ENCODE measurements at places on chromosomes 12 and 14.

DNA sequence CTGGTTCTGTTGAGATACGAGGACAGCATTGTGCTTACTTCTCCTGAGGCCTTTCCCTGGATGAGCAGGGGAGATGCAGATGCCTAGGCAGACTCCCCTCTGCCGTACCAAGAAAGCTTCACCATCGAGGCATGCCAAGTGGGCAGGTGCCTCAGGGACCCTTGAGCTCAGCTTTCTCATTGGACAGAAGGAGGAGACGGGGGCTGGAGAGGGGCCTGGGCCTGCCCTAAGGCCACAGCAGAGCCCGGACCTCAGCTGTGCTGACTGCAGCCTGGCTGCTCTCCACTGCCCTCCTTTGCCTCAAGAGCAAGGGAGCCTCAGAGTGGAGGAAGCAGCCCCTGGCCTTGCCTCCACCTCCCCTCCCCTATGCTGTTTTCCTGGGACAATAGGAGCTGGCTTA lies 23.4 kb downstream of the SERPINA1 start:
- no peak for DNase-seq

DNA sequence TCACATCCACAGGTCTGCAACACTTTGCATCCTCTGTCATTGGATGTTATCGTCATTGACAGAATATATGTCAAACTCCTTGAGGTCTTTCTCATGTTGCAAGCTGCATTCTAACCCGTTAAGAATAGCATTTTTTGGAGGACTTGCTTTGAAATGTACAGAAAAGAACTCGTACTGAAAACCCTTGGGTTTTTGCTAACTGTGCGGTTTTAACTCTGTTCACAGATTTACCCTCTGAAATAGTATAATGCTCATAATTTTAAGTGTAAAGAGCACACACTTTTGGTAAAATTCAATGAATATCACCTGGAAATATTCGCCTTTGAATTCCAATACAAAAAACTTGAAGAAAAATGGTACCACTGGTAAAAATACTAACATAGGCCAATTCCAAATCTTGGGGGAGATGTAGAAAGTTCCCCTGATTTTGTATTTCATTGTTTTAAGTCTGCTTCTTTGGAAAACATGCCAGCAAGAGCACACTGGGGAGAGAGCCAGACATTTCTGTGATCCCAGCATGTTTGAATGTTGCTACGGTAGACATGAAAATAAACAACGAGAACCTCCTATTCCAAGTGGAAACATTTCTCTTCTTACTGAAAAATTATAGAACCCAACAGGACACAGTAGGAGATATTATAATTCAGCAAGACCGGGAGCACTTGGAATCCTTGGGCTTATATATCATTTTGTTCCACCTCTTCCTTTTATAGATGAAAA lies 446.0 kb downstream of the AEBP2 start:
- DNase-seq, result no peak

GRCh38 chr14:50839691-50840090 lies 8.7 kb upstream of the NIN start:
- DNase-seq, result no peak

GRCh38 chr12:122423258-122424165 lies 1.0 kb upstream of the CLIP1 start:
- no peak for DNase-seq

DNA sequence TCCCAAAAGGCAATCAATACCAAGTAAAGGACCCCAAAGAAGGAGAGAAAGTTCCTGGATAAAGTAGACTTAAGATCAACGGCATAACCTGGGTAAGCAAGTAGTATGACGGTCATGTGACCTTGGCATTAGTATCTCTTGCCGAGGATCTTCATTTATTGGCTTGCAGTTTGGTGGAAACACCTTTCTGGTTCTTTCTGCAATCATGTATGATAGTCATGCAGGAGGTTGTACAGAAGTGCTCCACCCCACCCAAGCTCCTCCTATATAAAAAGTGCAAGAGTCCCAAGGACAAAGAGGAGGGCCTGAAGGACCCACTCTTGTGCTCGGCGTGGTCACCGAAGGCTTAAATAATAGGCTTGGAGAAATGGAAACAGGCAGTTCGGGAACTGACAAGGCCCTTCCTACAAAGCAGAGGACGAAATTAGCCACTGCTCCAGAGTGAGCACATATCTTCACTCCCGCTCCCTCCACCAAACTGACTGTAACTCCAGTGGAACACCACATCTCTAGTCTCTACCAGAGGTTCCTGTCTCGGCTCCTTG lies 750 bp downstream of the CS start:
- DNase-seq, result no peak

- DNase-seq, result peak; percentile 76
Measured at GRCh38 chr12:12922191-12922616, 29.8 kb downstream of the GPRC5D start.

GRCh38 chr12:122871851-122872780 lies 23.8 kb downstream of the VPS37B start:
- peak; percentile 69 for DNase-seq

DNA sequence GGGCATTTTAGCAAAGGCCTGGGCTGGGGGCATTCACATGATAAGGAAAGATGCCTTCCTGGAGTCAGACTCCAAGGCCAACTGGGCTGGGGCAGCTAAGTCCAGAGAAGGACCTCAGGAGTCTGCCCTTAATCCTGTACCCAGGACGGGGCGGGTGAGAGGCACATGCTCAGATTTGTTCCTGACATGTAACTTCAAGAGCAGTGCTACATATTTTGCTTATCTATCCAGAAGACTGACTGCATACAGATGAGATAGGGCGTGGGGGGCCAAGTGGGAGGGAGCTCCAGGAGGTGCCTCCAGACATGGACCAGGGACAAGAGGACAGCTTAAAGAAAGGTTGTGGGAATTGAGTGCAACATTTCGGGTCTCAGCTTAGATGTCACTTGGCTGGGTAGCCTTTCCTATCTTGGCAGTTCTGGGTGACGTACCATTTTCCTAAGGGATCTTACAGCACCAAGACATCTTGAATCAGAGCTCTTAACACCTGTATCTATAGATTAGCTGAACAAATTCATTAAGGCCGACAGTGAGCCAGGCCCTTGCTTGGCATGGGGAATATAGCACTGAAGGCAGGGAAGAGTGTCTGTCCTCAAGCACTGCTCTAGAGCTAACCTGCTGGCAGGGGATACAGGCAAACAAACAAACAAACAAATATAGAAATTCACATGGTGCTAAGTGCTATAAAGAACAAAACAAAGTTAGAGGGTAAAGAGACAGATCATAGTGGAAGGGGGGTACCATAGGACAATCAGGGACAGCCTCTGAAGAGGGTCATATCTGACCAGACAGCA lies 61.2 kb downstream of the PTPN21 start:
- DNase-seq, result no peak

DNA sequence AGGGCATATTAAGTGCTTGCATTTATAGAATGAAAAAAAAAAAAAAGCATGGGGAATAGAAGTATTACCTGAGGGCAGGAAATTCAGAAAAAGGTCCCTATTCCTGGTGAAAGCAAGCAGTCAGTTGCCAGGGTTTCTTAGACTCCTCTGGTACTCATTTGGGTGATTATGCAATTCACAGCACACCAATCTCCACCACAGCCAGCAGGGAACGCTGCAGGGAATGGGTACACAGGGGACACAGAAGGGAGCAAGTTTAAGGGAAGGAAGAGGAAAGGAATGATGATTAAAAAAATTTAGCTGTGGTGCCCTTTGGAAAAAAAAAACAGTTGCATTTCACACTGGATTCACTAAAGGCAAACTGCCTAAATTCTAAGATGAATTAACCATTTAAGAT lies 14.2 kb downstream of the BLTP3B start:
- DNase-seq, result no peak

DNA sequence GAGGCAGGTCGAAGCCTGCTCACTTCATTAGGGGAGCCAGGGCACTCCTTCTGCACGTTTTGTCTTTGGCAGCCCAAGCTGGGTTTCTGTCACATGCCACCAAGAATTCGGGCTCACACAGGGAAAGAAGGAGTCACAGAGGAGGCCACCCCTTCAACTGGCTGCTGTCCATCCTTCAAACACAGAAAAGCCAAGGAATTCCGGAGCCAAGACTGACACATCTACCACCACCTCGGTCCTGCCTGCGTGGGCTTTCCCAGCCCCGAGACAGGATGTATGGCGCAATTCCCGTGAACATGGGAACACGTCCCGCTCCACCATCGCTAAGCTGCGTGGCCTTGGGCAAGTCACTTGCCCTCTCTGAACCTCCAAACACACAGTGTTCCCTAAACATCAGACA lies 70.4 kb downstream of the NCOR2 start:
- DNase-seq, result no peak

DNA sequence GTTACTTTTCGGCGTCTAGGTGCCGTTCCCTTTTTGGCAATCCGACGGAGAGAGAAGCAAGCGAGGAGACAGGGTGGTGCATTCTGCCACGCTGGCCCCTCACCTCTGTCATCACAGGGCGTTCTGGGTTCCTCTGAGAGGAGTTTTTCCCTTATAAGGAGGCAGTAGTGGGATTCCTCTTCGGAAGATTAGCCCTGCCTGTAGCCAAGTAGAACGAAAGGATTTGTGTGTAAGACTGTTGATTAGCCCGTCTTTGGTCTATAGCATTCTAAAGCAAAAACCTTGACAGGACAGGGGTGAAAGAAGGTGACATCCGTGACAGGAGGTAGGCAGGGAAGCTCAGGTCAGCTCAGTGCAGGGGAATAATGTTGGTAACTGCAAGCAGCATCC lies 9.1 kb upstream of the NEMF start:
- DNase-seq, result peak; percentile 69

GRCh38 chr12:129641926-129642325 lies 261.9 kb downstream of the TMEM132D start:
- DNase-seq, result no peak

DNA sequence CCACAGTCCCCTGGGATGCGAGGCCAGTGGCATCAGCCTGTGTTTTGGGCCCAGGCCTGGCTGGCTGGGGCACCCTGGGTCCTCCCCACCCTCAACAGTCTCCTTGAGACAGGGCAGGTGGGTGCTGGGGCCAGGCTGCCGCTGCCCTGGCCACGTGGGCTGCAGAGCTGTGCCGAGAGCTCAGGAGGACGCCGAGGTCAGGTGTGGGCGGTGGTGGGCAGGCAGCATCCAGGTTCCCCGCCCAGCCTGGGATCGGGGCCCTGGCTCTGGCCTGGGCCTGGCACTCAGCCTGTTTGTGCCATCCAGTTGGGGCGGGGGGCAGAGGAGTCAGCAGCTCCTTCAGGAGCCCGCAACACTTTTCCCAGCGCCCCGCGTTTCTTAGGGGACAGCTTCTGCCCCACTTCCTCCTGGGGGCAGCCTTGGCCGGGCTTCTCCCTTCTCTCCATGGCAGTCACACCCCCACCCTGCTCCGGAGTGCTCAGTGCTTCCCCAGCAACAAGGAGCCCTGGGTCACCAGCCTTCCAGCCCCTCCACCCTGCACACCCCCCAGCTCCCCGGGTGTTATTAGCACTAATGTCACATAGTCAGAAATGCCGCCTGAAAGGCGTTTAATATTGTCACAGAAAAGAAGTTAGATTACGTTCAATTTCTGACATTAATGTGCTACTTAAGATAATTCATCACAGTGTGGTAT lies 30.8 kb downstream of the KIF26A start:
- no peak for DNase-seq

DNA sequence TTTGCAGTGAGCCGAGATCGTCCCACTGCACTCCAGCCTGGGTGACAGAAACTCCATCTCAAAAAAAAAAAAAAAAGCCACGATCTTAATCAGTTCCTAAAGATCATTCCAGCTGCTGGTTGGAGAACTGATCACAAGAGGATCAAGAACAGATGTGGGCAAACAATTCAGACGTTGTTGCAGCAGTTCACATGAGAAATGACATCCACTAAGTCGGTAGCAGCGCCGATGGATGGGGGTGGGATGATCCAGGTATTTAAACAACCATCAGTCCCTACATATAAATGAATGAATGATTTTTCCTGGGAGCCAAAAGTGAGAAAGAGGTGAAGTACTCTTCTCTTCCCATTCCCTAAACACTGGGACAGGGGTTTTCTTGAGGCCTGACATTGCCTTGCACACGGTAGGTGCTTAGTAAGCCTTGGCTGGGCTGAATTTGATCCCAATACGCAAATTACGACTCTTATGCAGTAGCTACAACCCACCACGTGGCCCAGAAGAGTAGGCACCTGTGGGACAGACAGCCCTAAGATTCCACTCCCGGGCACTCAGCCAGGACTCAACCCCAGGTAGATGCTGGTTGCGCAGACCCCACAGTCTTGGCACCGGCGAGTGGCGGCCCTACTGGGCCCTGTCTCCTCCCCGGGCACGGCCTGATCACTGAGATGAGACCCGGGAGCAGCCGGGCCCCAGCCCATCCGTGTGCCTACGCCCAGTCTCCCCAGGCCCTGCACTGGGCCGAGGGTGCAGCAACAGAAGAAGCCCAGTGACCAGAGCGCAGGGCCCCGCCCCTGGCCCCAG lies 565 bp downstream of the SPRYD3 start:
- DNase-seq, result no peak

DNA sequence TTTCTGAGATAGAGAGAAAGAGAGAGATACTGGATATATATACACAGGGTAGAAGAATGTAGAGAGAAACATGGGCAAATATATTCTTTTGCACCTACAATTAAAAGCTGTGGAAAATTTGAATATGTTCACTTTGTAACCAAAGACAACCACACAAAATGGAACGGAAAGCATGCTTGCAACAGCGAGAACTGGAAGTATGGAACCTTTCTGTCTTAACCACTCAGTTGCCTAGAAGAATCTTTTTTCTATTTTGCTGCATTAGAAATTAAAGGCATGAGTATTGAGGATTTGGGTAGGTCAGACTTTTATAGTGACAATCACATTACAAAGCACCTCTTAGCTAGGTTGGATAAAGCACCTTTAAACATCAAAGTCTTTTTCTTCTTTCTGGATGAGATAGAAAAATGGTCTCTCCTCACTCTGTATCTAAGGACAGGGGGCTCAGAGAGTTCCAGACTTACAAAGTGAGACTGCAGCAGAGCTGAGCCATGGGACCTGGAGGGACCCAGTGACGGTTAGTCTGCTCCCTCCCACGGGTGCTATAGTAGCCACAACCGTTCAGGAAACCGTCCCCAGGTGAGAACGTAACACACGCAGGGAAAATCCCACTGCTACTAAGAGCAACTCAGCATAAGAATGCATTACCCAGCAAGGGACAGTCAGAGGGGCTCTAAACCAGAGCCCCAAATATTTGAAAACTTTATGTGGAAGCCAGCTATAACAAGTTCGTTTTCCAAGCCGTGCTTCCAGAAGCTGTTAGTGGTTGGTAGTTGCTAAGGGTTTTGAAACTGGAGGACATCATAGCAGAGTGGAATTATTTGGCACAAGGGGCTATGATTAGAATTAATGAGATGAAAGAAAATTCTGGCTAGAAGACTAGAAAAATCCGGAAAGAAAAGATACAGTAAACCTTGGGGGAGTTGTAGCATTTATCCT lies 97.1 kb downstream of the DAD1 start:
- DNase-seq, result no peak

All from brain microvascular endothelial cell (primary cell).